Activated B cell treated with CpG ODN at 0.5 μM for 24 hours (primary cell): ENCODE measurements at places on chromosomes 3 and 15. TPM values are rescaled to one million over a fixed set of nuclear protein-coding genes. Genes with fewer than 3 reads are reported as not detected.

The FSD2 gene
- total RNA-seq = not detected in 2 replicates

The TRH gene
- not detected in 2 replicates for total RNA-seq

The CGNL1 gene
- total RNA-seq = 0.11 and 0.15 TPM in 2 replicates

The FGD5 gene
- not detected in 2 replicates for total RNA-seq

- H3K27me3 ChIP-seq = no peaks in the 10 kb centered on the region
- H3K27ac ChIP-seq = no peak overlapping the region
- no peak overlapping the region for H3K4me3 ChIP-seq
- no peaks in the 10 kb centered on the region for H3K36me3 ChIP-seq
- H3K4me1 ChIP-seq = no peaks in the 10 kb centered on the region
Measured at GRCh38 chr3:117790235-117790987, 1080.8 kb downstream of the TUSC7 start.

DNA sequence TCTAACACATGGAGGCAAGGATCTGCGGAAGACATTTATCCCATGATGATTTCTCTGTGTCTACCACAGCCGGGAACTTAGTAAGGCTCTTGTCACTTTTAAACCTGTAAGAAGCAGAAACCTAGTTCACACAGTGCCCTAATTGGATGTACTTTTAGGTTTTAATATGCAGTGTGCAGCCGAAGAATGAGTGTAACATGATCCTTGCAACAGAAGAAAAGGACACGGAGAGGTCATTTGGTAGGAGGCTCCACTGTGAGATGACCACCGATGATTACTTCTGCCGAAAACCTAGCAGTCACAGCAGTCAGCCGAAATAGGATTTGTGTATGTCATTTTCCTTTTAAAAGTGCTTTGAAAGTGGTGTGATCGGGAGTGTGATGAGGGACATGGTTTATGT, 6.8 kb downstream of the CACNA1D start:
- H3K36me3 ChIP-seq = no peaks in the 10 kb centered on the region
- DNase-seq = no peak
- no peak overlapping the region for H3K27ac ChIP-seq
- peaks cover 5% of the 10 kb centered on the region for H3K4me1 ChIP-seq
- peaks cover 35% of the 10 kb centered on the region for H3K27me3 ChIP-seq

GRCh38 chr3:22495791-22496190, 707.3 kb upstream of the UBE2E2 start:
- no peaks in the 10 kb centered on the region for H3K27me3 ChIP-seq
- H3K4me3 ChIP-seq = no peak overlapping the region
- DNase-seq = no peak
- H3K27ac ChIP-seq = no peak overlapping the region
- H3K4me1 ChIP-seq = no peaks in the 10 kb centered on the region

- H3K36me3 ChIP-seq = no peaks in the 10 kb centered on the region
- H3K4me3 ChIP-seq = no peak overlapping the region
- H3K27ac ChIP-seq = no peak overlapping the region
- no peak for DNase-seq
- H3K4me1 ChIP-seq = no peaks in the 10 kb centered on the region
Measured at GRCh38 chr15:42144841-42145375, 11.5 kb downstream of the PLA2G4F start.

GRCh38 chr3:135238871-135239614, 444.0 kb downstream of the EPHB1 start:
- H3K4me3 ChIP-seq = no peak overlapping the region
- no peaks in the 10 kb centered on the region for H3K36me3 ChIP-seq
- H3K27me3 ChIP-seq = no peaks in the 10 kb centered on the region
- DNase-seq = no peak

GRCh38 chr15:81030301-81030750, 29.6 kb downstream of the TLNRD1 start:
- H3K27me3 ChIP-seq = no peaks in the 10 kb centered on the region
- H3K27ac ChIP-seq = no peak overlapping the region
- H3K4me1 ChIP-seq = peaks cover 11% of the 10 kb centered on the region
- no peak overlapping the region for H3K4me3 ChIP-seq
- no peaks in the 10 kb centered on the region for H3K36me3 ChIP-seq
